ENCODE measurements at places on chromosomes 7 and 10. TPM values are rescaled to one million over a fixed set of nuclear protein-coding genes. Genes with fewer than 3 reads are reported as not detected.
A peak's percentile ranks its signal among the peaks of the same experiment; 100 is the strongest.

GRCh38 chr10:74056050-74056818 lies 58.3 kb downstream of the VCL start:
- H3K27ac ChIP-seq = peak overlapping the region; percentile 18
- peak; percentile 89 for DNase-seq
- no peak overlapping the region for H3K4me3 ChIP-seq
- no peaks in the 10 kb centered on the region for H3K36me3 ChIP-seq

- peaks cover 8% of the 10 kb centered on the region for H3K4me1 ChIP-seq
- peak; percentile 83 for DNase-seq
- no peaks in the 10 kb centered on the region for H3K27me3 ChIP-seq
Measured at GRCh38 chr7:30789334-30789711, 18.1 kb downstream of the MINDY4 start.

NRF1 gene
- total RNA-seq = 12.6 TPM

TRIL gene
- 0.17 TPM for total RNA-seq

NUDCD3 gene
- 67.0 TPM for total RNA-seq

RBP4 gene
- not detected for total RNA-seq
